ENCODE measurements at places on chromosomes 11 and 22.

DNA sequence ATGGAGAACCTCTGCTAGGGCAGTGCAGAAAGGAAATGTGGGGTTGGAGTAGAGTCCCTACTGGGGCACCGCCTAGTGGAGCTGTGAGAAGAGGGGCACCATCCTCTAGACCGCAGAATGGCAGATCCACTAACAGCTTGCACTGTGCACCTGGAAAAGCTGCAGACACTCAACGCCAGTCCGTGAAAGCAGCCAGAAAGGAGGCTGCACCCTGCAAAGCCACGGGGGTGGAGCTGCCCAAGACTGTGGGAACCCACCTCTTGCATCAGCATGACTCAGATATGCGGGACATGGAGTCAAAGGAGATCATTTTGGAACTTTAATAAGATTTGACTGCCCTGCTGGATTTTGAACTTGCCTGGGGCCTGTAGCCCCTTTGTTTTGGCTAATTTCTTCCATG lies 8.7 kb downstream of the TSKU start:
- no peak for DNase-seq

DNA sequence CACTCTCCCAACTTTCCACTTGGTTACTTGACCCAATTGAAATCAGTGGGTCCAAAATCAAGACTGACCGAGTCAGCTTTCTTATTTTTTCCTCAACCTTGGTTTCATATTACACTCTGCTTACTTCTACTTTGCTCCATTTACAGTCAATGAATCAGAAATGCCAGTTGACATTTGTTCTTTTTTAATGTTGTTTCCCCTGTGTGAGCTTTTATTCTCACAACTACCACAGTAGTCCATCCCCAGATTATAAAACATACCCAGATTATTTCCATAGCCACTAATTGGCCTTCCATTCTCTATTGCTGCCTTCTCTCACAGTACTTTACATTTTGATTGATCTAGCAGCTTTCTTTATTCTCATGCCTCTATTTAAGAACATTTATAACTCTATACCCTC lies 50.0 kb downstream of the DNAJC24 start:
- no peak for DNase-seq

- no peak for DNase-seq
Observed at GRCh38 chr11:3709977-3710376, 38.8 kb upstream of the CHRNA10 start.

DNA sequence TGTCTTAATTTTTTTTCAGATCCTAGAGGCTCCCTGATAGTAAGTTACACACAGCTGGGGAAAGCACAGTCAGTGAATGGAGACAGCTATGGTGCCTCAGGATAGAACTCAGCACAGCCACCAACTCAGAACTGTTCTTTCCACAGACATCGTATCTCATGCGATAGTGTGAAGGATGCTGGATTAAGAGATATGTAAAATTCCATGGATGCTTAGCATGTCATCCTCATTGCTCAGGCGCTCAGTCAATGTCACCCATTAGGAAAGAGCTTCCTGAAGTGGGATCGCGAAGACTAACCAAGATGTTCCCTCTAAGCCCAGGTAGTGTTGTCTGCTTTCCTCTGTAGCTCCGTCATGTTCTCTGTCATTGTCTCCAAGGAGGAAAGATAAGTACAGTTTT lies 1000.4 kb downstream of the OPCML start:
- DNase-seq, result no peak

DNA sequence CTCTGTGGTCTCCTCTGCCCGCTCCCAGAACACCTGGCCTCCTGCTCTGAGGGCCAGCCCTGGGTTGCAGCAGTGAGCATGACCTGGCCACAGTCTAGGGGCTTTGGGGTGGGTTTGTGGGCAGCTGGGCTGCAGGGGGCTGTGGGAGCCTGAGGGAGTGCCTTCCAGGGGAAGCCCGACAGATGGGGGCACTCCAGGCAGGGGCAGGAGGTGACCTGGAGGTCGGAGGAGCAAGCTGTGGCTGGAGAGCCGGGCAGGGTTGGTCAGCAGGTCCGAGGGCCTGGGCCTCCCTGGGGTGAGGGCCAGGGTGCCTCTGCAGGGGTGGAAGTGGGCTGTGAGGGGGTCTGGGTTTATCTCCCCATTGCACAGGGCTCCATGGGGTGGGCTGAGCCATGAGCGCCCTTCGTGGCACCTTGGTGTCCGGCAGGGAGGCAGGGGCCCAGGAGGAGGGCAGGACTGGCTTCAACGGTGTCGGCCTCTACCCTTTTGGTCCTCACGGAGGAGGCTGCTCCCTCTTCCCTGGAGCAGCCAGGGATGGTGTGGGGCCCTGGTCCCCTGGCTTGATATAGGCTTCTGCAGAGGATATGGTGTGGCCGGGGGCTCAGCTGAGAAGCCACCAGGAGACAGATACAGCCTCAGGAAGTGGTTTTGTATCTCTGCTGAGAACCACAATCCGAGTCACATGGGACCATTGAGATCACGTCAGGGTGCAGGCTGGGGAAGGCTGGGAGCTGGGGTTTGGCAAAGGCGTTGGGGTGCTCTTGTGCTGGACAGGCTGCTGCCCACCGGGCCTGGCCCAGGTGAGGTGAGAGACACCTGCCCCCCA lies 22.3 kb downstream of the KCNQ1 start:
- peak; percentile 25 for DNase-seq

- no peak for DNase-seq
Observed at GRCh38 chr22:32874976-32875375, 73.5 kb downstream of the TIMP3 start.

DNA sequence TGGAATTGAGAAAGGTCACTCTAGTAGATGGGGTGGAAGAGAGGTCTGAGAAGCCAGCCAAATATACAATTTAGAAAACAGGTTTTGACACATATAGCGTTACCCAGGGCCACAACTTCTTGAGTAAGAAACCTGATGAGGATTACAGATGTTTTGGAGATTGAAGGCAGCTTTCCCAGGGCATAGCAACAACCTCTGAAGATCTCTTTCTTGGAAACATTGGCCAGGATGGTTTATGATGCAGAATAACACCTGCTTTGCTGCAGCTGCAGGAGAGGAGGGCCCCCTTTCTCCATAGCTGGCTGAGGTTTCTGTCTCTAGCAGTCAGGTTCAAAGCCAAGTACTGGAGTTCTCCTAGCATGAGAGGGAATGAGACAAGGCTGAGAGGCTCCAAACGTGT lies 75.1 kb upstream of the NUP50 start:
- DNase-seq, result no peak

DNA sequence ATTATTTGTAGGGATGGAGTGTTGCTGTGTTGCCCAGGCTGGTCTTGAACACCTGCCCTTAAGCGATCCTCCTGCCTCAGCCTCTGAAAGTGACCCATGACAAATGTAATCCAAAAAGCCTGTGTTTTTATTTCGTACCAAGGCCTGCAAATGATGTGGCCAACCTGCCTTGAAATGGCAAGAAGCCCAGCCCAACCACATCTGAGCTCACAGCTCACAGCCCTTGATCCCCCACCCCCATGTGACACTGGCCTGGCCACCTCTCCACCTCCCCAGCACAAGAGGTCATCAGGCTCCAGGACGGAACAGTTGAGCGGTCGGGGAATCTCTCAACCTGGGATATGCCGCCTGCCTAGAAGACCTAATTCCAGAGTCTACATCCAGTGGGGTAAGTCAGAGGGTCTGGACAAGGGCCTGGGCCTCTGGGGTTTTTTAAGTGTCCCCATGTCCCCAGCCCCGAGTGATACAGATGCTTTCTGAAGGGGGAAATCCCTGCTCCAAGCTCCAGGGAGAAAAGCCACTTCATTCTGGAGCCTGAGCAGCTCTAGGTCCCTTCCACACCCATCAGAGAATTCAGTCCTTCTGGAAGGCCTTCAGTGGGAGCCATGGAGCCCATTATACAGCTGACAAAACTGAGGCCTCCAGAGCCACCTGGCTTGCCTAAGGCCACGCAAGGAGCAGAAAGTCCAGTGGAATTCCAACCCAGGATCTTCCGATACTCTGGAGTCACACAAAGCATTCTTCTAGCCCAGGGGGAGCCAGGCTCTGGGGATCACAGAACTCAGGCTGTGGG lies 70.7 kb downstream of the MN1 start:
- no peak for DNase-seq

- DNase-seq, result no peak
Observed at GRCh38 chr11:34356576-34356912, 1.3 kb downstream of the ABTB2 start.

DNA sequence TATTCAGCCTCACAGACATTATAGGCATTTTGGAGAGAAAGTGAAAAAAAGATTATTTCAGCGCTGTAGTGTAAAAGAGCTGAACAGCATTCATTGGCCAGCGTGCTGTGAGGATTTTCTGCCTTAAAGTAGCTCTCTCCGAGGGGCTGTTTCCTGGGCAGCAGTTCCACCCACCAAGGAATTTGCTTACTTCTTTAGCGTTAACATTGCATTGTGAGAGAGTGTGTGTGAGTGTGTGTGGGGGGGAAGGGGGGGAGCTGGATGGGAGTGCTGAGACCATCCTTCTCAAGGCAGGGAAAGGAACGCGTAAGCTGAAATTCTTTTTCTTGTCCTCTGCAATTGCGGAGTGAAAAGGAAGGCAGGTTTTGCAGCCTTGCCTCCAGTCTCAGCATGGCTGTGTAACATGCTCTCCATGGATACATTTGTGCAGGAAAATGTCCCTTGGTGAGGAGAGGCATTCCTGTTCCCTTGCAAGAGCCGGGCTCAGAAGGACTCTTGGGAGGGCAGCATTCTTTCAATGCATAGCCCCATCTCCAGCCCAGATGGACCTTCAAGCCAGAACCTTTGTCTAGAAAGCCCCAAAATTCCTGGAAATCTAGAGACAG lies 159.9 kb upstream of the NAV2 start:
- no peak for DNase-seq

GRCh38 chr22:42343531-42344081 lies 73.2 kb upstream of the TCF20 start:
- no peak for DNase-seq

GRCh38 chr11:101577461-101577860 lies 6.3 kb downstream of the TRPC6 start:
- DNase-seq, result no peak

DNA sequence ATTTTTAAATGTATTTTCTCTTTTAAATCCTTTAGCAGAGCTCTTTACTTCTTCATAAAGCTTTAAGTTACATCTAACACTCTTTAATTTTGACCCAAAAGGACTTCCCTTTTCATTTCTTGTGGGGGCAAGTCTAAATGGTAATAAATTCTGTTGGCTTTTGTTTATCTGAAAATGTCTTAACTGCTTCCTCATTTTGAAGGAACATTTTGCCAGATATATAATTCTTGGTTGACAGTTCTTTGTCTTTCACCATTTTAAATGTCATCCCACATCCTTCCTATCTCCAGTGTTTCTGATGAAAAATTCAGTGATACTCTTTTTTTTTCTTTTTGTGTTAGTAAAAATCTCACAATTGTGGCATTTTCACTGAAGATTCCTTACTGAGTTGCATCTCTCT lies 44.7 kb upstream of the ZBTB44 start:
- DNase-seq, result no peak

GRCh38 chr22:17978027-17978426 lies 46.3 kb downstream of the MICAL3 start:
- DNase-seq, result no peak

- DNase-seq, result no peak
Observed at GRCh38 chr11:749731-750130, 2.5 kb downstream of the TALDO1 start.

DNA sequence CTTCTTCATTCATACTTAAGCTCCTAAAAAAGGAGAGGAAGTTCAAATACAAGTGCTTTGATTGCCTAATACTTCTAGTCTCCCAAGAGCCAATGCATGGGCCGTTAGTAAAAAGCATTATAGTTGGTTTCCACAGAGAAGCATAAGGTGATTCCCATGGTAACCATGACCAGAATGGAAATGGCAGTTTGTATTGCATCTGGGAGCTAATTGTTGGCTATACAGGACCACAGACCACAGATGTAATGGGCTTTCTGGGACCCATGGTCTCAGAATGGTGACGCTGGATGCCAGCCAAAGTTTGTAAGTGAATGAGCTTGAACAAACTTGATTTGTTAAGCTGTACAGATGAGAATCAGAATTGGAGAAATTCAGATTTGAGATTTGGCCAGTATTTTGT lies 333.9 kb upstream of the C11orf87 start:
- DNase-seq, result no peak

GRCh38 chr11:5737091-5737490 lies 843 bp downstream of the OR56B1 start:
- no peak for DNase-seq

DNA sequence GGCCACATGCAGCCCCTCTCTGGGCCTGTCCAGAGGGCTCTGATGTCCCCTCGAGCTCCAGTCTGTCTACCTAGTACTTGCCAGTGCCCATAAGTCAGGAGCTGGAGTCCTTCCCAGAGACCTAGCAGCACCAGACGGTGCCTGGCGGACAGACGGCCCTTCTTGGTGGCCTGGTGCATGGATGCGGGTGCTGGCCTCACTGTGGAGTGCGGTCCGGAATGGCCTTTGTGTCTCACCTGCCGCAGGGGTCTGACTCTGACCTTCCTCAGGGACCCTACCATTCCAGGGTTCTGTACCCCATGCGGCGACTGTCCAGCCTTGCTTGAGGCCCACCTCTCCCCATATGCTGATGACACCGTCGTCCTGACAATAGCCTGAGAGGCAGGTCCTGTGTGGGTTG lies 29.4 kb upstream of the SMIM38 start:
- no peak for DNase-seq

GRCh38 chr22:30562366-30562765 lies 12.1 kb downstream of the GAL3ST1 start:
- no peak for DNase-seq

- DNase-seq, result peak; percentile 66
Observed at GRCh38 chr11:65780770-65781151, at the start of gene AP5B1. TSS of gene AP5B1 (minus strand) at chr11:65780976. CDS start at chr11:65780591, 385 bp downstream.

DNA sequence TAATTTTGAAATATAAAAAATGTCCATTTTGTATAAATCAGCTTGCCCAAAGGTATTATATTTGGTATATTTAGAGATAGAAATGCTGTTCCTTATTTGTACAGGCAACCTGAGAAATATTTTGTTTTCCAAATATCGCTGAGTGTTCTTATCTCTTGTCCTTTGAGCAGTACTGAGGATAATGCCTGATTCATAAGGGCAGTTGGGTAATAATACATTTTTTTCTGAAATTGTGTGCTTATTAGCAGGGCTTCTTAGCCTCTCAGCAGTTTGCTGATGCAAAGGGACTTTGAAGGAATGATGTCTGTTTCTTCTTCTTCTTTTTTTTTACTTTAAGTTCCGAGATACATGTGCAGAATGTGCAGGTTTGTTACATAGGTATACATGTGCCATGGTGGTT lies 69.1 kb downstream of the LDLRAD3 start:
- DNase-seq, result no peak

DNA sequence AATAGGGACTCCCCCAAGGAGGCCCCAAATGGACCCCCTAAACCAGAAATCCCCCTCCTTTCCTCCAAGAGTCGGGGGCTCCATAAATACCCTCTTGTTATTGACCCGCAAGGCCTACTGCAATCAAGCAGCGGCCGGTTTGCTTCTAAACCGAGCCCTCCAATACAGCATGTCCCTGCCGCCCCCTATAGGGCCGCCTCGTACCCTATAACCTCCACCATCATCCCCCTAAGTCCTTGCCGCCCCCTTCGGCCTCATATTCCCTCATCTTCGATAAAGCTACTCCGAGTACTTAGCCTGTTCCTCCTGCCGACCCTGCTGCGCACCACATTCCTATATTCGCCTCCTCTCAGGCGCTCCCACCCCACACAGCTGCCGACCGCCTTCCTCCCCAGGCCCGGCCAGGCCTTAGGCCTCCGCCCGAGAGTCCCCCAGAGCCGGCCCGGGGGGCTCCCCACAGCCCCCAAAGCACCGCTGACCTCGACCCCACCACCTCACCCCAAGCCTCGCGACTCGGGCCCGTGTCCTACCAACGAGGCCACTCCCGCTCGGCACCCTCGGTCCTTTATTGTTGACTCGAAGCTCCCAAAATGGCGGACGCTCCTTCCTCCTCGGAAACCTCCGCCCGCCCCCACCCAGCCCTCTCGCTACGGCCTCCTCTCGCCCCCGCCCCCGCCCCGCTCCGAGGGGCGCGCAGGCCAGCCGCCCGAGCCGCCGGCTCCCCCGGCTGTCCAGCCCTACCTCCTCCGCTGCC lies 430 bp downstream of the DDX6 start:
- DNase-seq, result peak; percentile 23

Data from stimulated activated CD8-positive, alpha-beta memory T cell treated with anti-CD3 and anti-CD28 coated beads, Interleukin-15, amount 100 ng/mL, for 48 hours (primary cell).